Astrocyte (in vitro differentiated cells and primary cell): ENCODE measurements at places on chromosomes 1 and 21. TPM values are rescaled to one million over a fixed set of nuclear protein-coding genes. Genes with fewer than 3 reads are reported as not detected.
A peak's percentile ranks its signal among the peaks of the same experiment; 100 is the strongest.

The DNASE2B gene
- total RNA-seq = not detected in 2 replicates

GRCh38 chr1:44460107-44460882 lies 55.2 kb downstream of the RNF220 start:
- no peak for DNase-seq

The RNU1-3 gene
- total RNA-seq = 1,356 and 1,553 TPM in 2 replicates

DNA sequence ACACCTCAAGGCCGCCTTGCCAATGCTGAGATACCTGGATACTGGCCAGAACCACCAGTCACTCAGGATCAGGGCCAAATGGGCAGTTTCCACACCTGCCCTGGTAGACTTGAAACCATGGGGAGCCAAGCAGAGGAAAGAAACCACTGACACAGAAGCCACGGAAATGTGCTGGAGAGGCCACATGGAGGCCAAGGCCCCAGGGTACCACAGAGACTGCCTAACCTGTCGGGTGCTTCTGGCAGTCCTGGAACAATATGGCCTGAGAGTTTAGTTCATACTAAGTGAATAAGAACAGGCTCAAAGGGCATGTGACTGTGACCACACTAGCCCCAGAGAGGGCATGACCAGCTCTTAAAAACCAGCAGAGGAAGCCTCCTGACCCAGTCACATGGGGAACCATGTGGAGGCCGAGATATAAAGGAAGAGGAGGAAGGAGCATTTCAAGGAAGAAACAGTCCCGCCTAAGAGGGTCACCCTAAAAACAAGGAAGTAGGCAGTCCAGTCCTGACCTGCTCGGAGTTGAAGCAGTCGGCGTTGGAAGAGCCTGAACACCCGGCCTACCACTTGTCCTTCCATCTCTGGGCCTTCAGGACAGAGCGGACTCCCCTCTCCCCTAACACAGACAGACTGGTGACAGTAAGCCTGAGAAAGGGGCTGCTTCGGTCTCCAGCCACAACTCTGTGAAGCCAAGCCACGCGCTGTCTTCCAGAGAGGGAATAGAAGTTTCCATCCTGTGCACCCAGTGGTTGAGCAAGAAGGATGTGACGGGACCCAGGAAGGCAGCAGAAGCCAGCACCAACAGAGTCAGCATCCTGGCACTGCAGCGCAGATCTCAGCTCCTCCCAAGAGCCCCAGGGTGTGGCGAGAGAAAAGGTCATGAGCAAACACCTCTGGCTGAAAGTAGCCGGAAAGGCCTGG lies at the start of gene DENND2D:
DENND2D (minus strand) TSS at position 766 of the 921 bp plus-strand sequence; CDS start at position 579, 187 bp downstream.
- no peak for DNase-seq

GRCh38 chr1:43197343-43198127 lies 25.4 kb downstream of the CFAP57 start:
- no peak for DNase-seq

The DENND2C gene
- 2.8 and 3.2 TPM in 2 replicates for total RNA-seq

- DNase-seq = no peak
Measured at GRCh38 chr1:42143896-42144710, 9.1 kb upstream of the GUCA2B start.

GRCh38 chr21:41328660-41329607 lies 12.3 kb downstream of the FAM3B start:
- DNase-seq = peak; percentile 89

DNA sequence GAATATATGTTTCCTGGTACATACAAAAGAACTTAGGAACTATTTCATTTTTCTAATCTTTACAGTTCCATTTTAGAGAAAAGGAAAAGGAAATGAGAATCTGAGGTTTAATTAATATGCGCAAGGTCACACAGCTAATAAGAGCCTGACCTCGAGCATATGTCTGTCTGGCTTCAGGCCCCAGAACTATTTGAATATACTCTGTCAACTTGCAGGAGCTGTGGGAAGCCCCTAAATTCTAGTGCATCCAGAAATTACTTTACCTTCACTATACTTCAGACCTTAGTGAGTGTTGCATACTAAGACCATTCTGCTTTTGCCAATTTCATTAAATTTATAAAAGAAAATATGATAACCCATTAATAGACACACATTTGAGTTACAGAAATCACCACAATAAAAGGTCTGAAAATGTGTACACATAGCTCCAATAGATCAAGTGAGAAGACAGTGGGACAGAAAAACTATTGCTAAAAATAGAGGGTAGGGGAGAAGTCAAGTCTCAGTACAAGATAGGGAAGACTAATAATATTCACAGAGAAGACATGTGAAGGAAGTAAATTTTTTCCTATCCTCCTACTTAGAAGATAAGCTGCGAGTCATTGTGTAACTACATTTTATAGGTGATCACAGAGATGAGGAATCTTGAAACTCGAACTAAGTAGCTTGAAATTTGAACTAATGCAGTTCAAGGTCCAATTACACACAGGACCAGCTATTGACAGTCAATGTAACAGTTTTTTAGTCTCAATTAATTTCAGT lies 3.8 kb downstream of the RGS13 start:
- DNase-seq = peak; percentile 79

The SAMD13 gene
- 0.93 and 1.3 TPM in 2 replicates for total RNA-seq

GRCh38 chr1:189606795-189607476 lies 870.7 kb downstream of the BRINP3 start:
- peak; percentile 97 for DNase-seq

GRCh38 chr1:179923029-179923428 lies 31.6 kb upstream of the CEP350 start:
- DNase-seq = no peak

DNA sequence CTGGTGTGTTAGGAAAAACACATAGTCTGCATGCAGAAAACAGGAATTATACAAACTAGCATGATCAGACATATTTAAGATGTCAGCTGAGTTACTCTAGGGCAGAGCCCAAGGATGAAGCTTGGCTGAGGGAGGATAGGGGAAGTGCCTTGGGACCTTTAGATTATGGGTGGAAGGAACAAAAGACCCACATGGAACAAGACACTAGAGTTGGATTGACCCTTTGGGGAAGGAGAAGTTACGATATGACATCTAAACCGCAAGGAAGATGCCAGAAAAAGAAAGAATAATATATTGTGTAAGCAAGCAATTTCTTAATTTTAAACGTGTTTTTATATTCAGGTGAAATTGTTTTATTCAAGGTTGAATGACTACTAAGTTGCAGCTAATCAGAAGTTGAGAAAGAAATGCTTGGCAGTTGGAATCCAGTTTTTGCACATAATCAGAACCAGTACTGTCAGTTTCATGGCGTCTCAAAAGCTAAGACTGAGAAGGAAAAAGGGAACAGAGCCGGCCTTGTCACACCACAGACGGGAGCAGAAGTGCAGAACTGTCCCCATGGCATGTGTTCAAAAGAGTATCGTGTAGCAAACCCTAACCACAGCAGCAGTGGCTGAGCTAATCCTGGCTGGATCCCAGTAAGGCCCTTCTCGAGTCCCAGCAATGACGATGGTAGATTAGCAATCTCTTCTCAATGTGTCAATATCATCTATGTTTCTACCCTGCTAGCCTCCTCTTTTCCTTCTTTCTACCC lies 31.2 kb upstream of the IFNAR2 start:
- DNase-seq = peak; percentile 56

The EPHB2 gene
- total RNA-seq = 7.5 and 8.4 TPM in 2 replicates

The DESI2 gene
- total RNA-seq = 49.1 and 49.2 TPM in 2 replicates

DNA sequence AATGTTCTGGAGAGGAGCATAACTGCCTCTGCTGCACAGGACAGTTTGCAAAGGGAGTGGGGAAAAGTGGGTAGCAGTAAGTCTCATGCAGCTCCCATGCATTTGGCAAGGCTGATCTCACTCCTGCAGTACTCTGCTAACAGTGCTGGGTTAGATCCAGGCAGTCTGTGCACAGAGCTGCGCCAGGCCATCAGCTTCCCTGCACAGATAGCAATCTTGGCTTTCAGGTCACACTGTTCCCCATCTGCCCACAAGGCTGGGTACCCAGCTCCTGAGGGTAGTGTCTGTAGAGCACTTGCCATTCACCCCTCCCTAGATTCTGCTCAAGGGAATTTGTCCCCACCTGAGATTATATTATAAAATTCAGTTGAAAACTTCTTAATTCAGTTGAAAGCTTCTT lies 72.1 kb downstream of the SH3BGR start:
- no peak for DNase-seq

- DNase-seq = peak; percentile 30
Measured at GRCh38 chr1:78236716-78237115, 190.9 kb downstream of the GIPC2 start.

DNA sequence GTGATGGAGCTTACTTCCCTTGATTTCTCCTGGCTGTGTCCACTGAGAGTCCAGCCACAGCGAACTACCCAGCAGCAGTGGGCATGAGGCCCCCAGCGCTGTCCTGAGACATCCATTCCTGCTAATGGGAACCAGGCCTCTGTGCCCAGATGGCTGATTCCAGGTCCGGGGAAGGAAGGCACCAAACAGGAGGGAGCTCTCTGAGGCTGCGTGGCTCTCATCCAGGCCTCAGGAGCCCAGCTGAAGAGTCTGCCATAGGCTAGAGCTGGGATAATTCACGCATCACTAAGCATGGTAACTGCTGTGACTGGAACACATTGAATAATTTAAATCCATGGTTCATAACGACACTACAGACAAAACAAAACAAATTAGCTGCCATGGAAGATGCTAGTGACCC lies 24.7 kb upstream of the LRRC47 start:
- DNase-seq = no peak

DNA sequence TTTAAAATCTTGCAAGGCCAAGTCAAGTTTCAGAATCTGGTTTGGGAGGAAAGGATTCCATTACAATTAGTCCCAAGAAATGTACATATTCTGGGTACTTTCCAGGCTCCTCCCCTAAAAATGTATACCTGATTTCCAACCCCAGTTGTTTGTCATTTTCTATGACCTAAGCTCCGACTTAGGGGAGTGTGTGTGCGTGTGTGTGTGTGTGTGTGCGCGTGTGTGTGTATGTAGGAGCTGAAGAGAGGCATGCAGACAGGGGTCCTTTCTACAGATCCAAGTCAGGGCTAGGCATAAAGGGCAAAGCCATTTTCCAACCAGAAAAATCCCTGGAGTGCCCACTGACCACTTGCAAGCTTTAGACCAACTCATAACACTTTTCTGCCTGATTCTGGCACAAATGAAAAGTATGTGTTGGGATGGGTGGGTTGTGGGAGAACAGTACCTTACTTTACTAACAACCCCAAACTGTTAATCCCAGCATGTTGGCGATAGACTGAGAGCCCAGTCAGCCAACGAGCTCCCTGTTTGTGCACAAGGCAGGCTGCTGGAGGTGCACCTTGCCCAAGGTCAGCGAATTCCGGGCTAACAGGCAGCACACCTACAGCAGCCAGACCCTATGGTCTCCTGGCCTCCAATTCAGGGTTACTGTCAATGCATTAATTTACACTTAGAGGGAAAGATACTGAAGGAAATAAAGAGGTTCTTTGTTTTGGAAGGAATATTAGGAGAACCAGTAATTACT lies 1.7 kb downstream of the TRABD2B start:
- DNase-seq = no peak

The FCGR1A gene
- total RNA-seq = not detected in 2 replicates

DNA sequence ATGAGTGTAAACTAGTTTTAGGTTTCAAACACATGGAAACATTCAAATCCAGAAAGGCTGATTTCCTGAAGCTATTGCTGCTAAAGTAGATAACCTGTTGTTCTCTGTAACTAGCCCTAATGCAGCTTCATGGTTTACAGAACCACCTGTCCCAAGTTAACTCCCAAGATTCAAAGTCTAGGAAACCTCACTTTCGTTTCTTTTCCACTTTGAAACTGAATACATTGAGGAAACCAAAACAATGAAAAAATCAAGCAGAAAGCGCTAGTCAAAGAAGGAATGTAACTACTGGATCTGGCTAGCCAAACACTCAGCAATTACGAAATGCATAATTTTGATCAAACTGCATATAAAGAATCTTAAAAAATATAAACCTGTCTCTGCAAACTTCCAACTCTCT lies 17.8 kb downstream of the SLC16A1 start:
- DNase-seq = no peak

DNA sequence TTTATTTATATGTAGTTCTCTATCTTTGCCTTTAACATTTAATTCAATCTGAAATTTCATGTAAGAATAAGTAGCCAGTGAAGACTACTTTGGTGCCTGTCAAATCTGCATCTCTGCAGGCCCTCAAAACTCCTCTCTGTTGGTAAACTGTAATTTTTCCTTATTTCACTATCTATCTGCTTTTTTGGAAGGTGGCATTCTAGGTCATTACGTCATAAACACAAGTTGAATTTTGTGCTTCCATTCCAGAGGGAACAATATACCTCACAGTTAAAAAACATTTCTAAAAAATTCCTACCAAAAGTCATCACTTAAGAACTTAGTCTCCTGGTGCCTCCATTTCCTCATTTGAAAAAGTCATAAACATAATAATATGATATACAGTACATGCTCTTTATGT lies 176.0 kb downstream of the GABPA start:
- DNase-seq = no peak

GRCh38 chr1:71695821-71696220 lies 586.5 kb downstream of the NEGR1 start:
- no peak for DNase-seq

The INAVA gene
- 9.5 and 10.3 TPM in 2 replicates for total RNA-seq

- DNase-seq = no peak
Measured at GRCh38 chr1:52203935-52204625, 62.2 kb downstream of the ZFYVE9 start.

The STUM gene
- total RNA-seq = not detected in 2 replicates

DNA sequence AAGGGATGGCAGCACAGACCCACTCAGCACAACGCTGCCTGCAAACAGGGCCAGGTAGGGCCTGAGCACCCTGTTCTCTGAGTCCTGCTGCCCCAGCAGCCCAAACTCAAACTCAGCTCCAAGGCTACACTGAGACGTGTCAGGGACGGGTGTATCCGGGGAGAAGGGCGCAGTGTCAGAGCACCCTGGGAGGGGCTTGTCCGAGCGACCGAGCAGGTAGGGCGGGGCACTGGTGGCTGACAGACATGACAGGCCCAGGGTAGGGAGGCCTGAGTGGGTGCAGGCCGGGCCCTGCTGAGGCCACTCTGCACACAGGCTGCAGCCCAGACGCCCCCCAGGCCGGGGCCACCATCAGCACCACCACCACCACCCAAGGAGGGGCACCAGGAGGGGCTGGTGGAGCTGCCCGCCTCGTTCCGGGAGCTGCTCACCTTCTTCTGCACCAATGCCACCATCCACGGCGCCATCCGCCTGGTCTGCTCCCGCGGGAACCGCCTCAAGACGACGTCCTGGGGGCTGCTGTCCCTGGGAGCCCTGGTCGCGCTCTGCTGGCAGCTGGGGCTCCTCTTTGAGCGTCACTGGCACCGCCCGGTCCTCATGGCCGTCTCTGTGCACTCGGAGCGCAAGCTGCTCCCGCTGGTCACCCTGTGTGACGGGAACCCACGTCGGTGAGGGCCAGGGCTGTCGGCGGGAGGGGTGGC lies 5.5 kb downstream of the SCNN1D start:
- DNase-seq = no peak

The USH2A gene
- 0.02 TPM in 2 replicates for total RNA-seq

GRCh38 chr1:76868916-76869315 lies 1.6 kb downstream of the ST6GALNAC5 start:
- DNase-seq = no peak

GRCh38 chr1:32813941-32814739 lies 3.0 kb downstream of the YARS1 start:
- peak; percentile 47 for DNase-seq

GRCh38 chr21:33101300-33101911 lies 31.5 kb downstream of the OLIG1 start:
- DNase-seq = no peak

- DNase-seq = no peak
Measured at GRCh38 chr1:99728494-99729235, 37.8 kb downstream of the FRRS1 start.

The RGS13 gene
- total RNA-seq = not detected in 2 replicates

GRCh38 chr1:210496063-210496462 lies 167.4 kb downstream of the HHAT start:
- DNase-seq = peak; percentile 91

The WLS gene
- 171 and 187 TPM in 2 replicates for total RNA-seq

- no peak for DNase-seq
Measured at GRCh38 chr1:184422490-184423233, 35.8 kb downstream of the C1orf21 start.

GRCh38 chr1:107920999-107921398 lies 44.0 kb downstream of the VAV3 start:
- DNase-seq = no peak
